ENCODE measurements at places on chromosomes 4 and X.

- no peak for DNase-seq
These were observed 72.0 kb upstream of the DHRSX start for GRCh38 chrX:2572740-2573139.

DNA sequence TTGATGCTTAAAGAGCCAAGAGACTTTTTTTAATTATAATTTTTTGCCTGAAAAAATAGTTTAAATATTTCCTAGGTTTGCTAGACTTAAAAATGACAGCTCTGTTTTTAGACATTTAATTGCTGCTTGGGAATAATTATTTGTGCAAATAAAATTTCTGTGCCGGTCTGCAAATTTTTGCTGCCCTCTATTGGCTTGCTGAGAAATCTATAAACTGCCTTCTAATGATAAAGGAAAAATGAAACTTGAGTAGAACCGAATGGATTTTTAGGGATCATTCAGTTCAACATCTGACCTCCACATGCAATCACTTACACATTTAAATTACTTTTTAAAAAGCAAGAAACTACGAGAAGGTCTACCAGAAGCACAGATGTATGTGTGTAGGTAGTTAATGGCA lies 434.0 kb downstream of the FAM133A start:
- DNase-seq = no peak

GRCh38 chr4:163757219-163757618 lies 262.7 kb downstream of the TMA16 start:
- no peak for DNase-seq

GRCh38 chrX:71466979-71467523 lies 65.9 kb upstream of the OGT start:
- DNase-seq = no peak

GRCh38 chrX:70494441-70494840 lies 49.8 kb downstream of the DLG3 start:
- DNase-seq = no peak

GRCh38 chrX:120522820-120523219 lies 37.9 kb downstream of the CUL4B start:
- no peak for DNase-seq

GRCh38 chrX:132375941-132376340 lies 112.9 kb downstream of the MBNL3 start:
- no peak for DNase-seq

DNA sequence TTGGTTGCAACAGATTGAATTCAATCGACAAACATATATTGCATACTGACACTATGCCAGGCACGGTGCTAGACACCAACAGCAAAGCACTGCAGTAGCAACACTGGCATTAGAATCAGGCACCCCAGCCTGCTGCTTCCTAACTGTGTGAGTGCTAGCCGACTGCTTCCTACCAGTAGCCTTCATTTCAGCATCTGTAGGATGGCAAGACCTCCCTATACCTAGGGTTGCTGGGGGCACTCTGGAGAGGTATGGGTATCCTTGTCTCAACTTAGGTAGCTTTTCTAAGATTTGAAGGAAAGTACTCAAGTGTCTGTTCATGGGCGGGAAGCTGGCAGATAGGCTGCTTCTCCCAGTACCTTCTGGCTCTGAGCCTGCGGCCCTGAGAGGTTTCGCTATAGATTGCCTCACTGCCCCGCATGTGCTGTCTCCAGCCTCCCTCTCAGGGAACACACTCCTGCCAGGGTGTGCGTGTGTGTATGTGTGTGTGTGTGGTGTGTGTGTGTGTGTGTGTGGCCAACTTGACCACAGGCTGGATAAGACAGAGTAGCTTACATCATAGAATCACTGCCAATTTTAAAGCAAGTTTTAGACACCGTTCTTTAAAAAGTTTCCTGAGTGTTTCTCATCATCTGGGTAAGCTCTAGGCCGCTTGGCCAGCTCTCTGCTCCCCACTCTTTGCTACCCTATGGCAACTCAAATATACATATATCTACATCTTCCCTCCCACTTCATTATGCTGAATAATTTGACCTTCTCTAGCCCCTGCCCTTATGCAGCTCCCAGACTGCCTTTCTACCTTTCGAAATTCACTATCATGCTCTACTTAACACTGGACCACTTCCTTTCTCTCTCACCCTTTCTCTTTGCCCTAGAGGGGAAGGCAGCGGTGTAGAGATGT lies 97.0 kb upstream of the PJA1 start:
- no peak for DNase-seq

- no peak for DNase-seq
These were observed 138.4 kb upstream of the ARX start for GRCh38 chrX:25154168-25154567.

GRCh38 chrX:19882066-19882775 lies 5.2 kb downstream of the SH3KBP1 start:
- no peak for DNase-seq

DNA sequence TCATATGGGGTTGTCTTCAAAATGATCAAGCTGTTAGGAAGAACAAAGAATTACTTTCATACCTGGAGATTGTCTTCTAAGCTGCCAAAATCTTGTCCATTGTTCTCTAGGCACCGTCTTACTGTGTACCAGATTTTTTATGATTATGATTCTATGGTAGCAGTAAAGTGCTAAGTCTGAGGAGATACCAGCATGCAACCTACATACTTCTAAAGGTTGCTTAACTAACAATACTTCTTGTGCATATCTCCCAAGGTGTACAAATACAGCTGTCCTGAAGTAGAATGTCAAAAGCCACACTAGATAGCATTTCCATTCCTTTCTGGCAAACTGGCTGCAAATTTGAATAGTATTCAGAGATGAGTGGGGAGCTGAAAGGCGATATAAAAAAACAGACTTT lies 62.6 kb upstream of the FBXW7 start:
- no peak for DNase-seq

GRCh38 chr4:8108261-8108660 lies 50.4 kb downstream of the ABLIM2 start:
- no peak for DNase-seq

DNA sequence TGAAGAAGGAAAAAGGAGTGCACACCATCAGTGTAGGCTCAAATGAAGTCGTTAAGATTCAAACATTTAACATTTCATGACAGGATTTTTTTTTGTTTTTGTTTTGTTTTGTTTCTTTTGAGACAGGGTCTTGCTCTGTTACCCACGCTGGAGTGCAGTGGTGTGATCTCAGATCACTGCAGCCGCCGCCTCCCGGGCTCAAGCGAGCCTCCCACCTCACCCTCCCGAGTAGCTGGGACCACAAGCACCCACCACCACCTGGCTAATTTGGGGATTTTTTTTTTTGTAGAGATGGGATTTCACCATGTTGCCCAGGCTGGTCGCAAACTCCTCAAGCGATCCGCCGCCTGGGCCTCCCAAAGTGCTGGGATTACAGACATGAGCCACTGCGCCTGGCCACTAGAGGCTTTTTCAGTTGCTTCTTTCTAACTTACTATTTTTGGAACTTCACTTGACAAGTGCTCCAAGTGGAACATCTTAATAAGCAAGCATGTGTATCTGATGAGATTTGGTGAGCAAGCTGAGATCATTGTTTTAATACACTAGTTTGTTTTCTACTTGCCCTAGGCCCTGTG lies 78.9 kb upstream of the CNKSR2 start:
- no peak for DNase-seq

- DNase-seq = no peak
These were observed 173.6 kb upstream of the NUDT6 start for GRCh38 chr4:123096038-123096437.

DNA sequence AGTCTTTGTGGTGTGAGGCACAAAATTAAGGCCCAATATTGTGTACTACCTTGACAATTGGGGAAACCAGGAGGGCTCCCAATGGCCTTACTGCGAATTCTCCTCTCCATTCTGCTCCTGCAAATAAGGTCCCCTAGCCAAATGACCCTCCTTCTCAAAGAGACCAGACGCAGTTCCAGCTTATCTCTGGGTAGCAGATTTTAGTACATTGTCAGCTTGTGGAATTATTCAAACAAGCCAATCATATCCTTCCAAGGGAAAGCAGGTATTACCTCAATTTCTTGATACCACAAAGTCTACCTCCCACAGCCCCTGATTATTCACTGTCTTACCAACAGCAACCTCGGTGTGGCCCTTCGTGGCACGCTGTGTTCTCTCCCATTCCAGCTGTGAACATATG lies 7.8 kb upstream of the ZBTB33 start:
- no peak for DNase-seq

DNA sequence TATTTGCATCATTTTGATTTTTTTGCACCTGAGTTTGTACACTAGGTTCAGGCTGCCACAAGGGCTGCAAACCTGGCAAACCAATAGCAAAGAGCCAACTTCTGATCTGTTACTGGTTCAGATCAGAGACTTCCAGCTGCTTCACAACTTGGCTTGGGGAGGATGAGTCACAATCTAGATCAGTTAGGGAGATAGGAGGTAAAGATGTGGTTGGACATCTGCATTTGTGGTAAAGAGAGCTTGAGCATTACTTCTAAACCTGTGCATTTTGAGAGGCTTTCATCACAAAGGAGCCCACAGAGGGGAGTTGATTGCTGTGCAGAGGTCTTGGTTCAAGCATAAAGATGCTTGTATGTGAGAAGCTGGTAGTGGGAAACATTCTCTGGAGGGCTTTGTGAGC lies 34.5 kb downstream of the LINC00632 start:
- DNase-seq = no peak

DNA sequence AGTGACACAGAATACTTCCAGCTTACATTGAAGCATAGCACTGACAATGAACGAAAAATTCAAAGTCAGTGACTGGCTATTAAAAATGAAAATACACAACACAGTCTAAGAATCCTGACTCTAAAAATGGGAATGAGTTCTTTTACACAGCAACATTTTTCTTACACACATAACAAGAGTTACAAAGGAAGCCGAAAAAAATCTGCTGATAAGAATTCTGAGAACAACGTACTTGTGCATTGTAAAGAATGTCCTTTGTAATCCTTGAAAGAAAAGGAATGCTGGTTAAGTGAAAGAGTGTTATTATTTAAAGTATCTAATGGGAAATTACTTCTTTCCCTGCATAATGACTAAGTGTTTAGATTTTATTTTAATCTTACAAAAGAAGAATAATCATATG lies 199.4 kb downstream of the PRDM5 start:
- no peak for DNase-seq

DNA sequence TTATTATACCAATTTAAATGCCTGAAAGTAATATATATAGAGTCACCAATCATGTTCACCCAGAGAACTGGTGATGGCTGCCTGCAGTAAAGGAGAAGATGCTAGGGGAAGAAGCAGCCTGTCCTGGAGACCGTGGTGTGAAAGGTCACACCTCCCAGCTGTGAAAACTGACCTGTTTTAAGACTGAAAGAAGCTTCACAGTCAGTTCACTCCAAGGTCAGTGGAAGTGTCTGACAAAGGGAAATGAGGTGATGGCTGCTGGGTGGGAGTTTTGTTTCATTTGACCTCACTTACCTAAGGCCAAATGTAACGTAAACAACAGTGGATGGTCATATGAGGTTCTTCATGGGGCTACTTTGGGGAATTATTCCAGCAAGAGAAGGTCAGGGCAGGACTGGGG lies 352.1 kb upstream of the GATB start:
- DNase-seq = no peak

GRCh38 chrX:150565551-150565950 lies 2.9 kb upstream of the MTM1 start:
- no peak for DNase-seq

GRCh38 chr4:112421911-112422310 lies 94.1 kb downstream of the NEUROG2 start:
- DNase-seq = no peak

GRCh38 chr4:52837716-52838558 lies 24.2 kb upstream of the RASL11B start:
- no peak for DNase-seq

DNA sequence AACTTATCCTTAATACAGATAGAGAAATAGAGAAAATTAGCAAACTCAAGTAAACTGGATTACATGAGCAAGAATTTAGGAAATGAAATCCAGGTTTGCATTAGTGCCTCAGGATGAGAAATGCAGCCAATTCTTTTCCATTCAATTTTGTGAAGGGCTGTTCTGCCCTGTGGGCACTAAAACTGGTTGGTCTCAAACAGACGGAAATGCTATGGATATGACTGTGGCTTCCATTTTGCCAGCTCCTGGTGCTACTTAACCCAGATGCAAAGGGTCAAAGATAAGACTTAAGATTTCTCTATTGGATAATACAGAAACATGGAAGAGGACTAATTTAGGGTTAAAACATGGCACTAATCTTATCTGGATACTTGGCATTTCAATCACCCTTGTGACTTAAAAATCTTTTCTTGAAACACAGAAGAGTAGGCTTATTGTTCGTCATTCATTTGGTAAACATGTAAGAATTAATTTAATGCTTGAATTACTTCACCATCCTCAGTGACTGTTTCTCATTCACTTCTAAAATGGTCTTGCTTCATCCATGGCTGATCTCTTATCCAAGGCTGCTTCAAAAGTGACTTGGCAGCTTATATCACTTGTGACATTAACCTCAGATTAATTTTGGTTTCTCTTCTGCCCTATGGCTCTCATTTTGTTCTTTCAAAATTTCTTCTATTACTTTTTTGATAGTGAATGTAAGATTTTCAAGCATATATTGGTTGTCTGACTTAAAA lies 1008.7 kb downstream of the GLUD2 start:
- no peak for DNase-seq

DNA sequence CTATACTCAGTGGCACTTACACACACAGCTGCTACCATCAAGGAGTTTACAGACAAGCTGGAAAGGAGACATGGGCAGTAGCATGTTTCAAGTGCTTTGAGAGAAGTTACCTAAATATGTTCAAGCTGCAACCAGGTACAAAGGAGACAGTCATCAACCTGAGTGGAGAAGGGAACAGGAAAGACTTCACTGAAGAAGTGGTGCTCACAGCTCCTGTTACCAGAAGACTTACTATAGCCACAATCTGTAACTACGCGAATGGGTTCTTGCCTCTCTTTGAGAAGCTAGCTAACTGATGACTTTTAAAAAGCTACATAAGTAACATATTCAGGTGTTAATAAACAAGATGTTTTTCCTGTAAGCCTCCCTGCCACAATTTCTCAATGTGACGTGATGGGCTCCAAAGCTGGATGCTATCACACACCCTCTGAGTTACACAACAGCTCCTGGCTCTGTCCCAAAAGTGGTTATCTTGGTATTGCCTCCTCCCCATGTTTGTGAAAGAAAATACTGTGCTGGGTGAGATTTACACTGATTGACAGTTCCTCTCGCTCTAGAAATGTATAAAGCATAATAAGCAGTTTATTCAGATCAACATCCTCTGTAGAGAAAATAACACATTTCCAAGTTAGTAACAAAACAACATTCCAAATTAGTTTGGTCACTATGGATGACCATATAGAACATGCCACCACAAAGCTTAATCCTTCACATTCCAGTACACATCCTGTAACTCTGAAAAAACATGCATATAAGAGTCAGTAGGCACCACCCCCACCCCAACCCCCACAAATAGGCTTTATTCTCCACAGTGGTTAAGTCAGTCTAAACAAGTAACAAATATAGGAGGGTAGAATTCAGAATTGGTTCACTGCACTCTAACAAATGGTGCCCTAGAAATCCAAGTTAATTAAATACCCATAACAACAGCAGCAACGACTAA lies 81.8 kb downstream of the FRYL start:
- no peak for DNase-seq

- DNase-seq = no peak
These were observed 49.6 kb upstream of the MAMLD1 start for GRCh38 chrX:150313514-150313913.
